GF-D8 (cell line): ENCODE measurements at places on chromosomes 2 and 18.

DNA sequence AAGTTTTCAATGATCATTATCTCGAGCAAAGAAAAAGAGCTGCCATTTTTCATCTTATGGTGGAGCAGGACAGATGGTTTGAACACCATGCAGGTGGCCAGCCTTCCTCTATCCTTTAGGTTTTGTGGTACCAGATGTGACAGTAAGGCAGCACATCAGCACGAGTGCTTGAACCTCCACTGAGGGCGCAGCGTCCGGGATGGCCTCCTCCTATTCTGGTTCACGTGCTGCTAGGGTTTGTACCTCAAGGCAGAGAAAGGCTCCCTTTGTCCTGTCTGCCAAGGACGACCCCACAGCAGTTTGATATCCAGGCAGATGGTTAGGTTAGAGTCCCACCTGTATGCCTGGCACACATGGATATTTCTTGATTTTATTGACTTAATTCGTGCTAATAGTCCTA lies 50.2 kb downstream of the DCDC2C start:
- DNase-seq: no peak

DNA sequence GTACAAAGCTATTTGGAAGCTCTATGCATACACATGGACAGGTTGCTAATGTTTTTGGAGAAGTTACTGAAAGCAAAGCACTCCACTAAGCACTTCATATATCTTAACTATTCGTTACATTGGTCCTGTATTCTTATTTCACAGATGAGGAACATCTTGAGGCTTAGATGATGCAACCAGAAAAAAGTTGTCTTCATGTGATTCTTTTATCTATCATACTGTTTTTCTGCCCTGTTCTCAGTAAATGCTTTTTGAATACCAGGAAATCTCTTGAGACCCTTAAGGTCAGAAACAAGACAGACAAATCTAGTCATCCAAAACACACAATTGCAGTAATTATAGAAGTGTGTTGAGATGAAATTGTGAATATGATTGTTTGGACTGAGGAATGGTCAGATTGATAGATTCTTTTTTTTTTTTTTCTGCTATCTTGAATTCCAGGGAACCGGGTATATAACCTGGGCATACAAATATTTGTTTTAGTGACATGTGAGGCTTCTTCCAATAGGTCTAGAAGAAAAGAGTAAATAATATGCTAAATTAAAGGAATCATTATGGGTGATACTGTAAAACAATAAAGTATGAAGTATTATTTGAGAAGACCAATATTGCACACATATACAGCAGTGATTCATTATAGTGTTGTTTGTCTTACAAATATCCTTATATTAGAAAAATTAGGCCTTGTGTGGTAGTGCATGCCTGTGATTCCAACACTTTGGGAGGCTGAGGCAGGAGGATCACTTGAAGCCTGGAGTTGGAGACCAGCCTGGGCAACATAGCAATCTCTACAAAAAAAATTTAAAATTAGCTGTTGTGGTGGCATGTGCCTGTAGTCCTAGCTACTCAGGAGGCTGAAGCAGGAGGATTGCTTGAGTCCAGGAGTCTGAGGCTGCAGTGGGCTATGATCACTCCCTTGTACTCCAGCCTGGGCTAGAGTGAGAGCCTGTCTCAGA lies 33.7 kb downstream of the EHBP1 start:
- DNase-seq: no peak

DNA sequence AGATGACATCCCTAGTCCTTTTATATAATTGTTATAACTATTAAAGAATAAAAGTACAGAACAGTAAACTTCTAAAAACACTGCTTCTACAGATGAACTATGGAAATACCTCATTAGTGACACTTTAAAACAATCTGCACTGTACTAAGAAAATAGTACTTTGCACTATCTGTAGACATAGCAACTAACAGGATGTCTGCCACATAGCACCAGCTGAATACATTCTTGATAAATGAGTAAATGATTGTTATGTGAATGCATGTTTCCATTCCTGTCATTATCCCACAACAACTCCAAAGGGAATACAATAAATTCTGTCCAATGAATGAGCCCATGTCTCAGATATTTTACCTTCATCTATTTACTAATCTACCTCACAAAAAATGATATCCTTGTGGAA lies 115.3 kb upstream of the SLC35G4 start:
- no peak for DNase-seq

DNA sequence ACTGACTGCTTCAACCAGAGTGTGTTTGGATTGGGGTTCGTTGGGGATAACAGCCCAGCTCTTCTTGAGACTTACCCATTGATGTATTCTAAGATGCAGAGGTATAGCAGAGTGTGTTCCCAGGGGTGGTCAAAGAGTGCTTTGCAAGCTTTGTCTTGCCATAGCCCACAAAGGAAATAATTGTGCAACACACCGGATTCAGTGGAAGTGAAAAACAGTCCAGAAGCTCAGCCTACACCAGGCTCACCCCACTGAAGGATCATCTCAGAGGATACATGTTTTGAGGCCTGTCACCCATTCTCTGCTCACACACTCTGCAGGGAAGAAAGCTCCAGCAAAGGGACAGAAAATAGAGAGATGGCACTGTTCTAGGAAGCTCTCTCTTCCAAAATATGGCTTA lies 9.6 kb downstream of the CACNB4 start:
- peak; percentile 97 for DNase-seq

- DNase-seq: no peak
Measured at GRCh38 chr2:12824778-12825379, 108.1 kb downstream of the TRIB2 start.

- no peak for DNase-seq
Measured at GRCh38 chr2:164896634-164897355, 55.2 kb upstream of the COBLL1 start.

- no peak for DNase-seq
Measured at GRCh38 chr18:37355772-37356171, 209.8 kb downstream of the CELF4 start.

- no peak for DNase-seq
Measured at GRCh38 chr18:22378672-22379282, 38.9 kb downstream of the CTAGE1 start.

DNA sequence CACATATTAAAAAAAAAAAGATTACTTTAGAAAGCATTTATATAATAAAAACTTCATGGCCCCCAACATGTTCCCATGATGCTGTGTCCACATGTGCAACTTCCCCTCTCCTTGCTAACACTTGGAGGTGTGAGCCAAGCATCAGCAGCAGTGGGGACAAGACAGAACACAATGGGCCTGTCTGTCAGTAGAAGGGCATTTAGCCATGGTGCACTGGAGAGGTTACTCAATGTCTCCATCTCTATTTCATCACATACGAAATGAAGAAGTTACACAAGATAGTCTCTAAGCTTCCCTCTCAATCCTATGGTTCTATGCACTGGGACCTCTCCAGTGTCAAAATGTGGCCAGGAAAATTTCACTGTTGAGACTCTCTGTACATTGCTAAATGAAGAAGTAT lies 2.5 kb downstream of the VIT start:
- peak; percentile 62 for DNase-seq

DNA sequence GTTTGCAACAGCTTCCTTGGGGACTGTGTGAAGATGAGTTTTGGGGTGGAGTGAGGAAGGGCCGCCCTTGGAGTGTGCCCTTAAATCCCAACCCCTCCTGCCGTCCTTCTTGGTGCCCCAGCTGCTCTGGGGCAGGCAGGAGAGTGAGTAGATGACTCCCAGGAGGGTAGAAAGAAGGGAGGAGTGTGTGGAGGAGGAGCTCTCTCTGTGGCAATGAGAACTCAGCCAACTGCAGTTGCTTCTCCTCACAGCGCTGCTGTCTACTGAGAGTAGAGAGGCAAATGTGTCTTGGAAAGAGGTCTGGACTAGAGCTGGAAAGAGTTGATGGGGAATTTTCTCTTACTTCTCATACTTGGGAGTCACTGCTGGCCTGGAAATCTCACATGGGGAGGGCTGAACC lies 21.8 kb upstream of the SIX2 start:
- no peak for DNase-seq

DNA sequence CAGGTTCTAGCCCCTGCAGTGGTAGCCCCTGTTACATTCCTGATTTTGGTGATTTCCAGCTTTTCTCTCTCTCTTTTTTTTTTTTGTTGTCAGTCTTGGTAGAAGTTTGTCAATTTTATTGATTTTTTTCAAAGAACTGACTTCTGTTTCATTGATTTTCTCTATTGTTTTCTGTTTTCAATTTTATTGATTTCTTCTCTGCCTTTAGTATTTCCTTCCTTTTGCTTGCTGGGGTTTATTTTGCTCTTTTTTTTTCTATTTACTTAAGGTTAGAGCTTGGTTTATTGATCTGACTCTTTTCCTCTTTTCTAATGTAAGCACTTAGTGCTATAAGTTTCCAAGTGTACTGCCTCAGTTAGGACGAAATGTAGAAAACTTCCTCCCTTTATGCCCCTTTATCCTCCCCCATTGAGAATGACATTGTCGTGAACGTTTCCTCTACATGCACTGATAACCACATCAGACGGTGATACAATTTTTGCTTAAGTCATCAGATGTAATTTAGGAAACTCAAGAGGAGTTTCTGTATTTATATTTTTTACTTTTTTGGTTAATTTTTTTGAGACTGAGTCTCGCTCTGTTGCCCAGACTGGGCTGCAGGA lies 81.1 kb upstream of the HS6ST1 start:
- no peak for DNase-seq

GRCh38 chr2:1601471-1602277 lies 142.6 kb downstream of the PXDN start:
- DNase-seq: no peak

DNA sequence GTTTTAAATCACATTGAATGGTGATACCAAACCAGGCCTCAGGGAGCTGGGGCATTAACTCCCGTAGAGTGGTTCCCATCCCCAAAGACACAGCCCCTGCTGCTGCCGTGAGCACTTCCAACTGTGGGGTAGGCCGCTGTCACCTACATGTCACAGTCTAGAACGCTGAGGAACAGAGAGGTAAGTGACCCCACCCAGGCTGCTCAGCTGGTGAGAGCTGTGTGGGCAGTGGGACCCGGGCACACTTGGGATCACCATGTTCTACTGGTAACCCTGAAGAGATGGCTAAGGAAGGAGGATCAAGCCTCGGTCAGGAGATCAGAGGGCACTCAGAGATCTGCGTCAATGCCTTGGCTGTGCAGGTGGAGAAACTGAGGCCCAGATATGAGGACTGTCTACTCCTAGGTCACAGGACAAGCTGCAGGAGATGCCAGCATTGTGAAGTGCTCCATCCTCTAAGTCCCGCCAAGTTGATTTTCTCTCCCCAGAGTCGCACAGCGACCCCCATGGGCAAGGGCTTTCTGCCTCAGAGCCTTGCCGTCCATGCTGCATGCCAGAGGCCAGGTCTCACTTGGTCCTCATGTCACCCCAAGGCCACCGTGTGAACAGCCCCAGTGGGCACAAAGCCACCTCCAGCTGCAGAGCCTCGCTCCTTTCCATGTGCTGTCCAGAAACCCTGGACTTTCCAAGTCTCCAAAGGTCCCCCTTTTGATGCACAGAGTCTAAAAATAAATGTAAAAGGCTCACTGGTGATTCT lies 144.2 kb upstream of the OTOS start:
- DNase-seq: no peak

- no peak for DNase-seq
Measured at GRCh38 chr2:64262071-64262470, 117.9 kb upstream of the PELI1 start.

- DNase-seq: no peak
Measured at GRCh38 chr2:343355-343754, 55.5 kb upstream of the ALKAL2 start.

GRCh38 chr2:54370405-54371104 lies 85.6 kb upstream of the SPTBN1 start:
- no peak for DNase-seq

GRCh38 chr2:11050565-11050964 lies 104.7 kb upstream of the SLC66A3 start:
- DNase-seq: no peak

- DNase-seq: no peak
Measured at GRCh38 chr2:196961889-196962288, 35.4 kb upstream of the PGAP1 start.

DNA sequence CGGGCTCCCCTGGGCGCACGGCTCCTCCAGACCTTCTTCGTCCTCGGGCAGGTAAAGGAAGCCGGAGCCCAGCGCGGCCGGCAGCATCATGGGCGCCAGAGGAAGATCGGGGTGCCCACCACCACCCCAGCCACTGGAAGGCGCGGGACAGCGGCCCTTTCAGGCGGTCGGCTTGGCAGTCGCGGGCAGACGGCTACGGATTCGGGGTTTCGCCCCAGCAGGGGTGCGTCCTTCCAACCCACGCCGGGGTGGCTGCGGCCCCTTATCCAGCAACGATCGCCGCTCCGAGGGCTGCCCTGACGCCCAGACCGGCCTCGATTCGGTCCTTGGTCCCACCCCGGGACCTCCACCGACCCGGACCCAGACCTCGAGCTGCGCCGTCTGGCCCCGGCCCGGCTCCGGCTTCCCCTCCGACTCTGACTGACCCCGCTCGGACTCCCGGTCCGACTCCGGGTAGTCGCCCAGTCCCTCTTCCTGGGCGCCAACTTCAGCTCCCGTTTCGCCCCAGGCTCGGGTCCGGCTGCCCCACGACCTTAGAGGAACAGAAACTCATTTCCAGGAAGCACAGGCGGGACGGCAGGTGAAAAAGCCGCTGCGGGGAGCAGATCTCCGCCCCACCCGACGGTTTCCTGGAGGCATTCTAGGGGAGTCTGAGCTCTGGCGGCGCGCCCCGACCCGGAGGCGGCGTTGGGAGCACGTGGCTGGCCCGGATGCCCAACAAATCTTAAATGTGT lies 30.2 kb upstream of the SSB start:
- DNase-seq: no peak

DNA sequence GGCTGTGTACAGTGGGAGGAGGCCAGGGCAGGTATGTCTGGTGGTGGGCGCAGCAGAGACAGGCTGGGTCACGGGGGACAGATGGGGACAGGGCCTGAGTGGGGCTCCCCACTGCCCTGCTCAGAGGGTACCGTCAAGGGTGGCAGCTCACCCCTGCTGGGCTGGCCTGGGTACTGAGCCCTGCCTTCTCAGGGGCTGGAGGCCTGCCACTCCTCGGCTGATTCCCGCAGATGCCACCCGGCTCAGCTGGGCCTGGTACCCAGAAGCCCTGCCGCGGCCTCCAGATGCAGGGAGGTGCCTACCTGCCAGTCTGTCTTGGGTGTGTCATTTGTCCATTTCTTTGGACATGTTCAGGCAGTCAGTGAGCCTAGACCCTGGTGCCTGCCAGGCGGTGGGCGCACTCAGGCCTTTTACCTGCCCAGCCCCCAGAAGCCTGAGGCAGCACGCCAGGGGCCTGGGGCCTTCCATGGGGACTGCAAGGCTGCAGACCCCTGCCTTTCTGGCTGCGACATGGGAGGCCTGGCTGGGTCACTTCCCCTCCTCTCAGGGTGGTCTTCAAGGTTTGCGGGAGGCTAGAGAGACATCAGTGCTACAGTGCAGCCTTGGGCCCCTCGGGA lies 3.3 kb downstream of the SNORC start:
- no peak for DNase-seq

- DNase-seq: no peak
Measured at GRCh38 chr2:141534666-141535362, 596.0 kb downstream of the LRP1B start.

DNA sequence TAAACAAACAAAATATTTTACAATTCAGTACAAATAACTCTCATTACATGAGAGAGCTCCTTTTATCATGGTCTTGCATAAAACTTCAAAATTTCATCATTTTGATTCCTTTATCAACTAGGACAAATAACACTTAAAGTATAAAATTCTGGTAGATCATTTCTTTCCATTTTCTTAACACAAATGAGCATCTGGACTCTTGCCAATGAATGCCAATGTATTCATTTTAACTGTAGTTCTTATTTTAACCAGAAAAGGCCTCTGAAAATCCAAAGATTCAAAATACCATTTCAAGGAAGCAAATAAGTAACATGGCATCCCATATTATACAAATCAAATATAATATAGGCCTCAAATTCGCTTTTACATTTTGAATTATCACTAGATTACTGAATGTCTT lies 13.8 kb upstream of the POU3F3 start:
- DNase-seq: no peak
